CD4-positive, alpha-beta T cell treated with Interleukin-1 beta for 1 hour (primary cell): ENCODE measurements at places on chromosomes 5 and 9.

DNA sequence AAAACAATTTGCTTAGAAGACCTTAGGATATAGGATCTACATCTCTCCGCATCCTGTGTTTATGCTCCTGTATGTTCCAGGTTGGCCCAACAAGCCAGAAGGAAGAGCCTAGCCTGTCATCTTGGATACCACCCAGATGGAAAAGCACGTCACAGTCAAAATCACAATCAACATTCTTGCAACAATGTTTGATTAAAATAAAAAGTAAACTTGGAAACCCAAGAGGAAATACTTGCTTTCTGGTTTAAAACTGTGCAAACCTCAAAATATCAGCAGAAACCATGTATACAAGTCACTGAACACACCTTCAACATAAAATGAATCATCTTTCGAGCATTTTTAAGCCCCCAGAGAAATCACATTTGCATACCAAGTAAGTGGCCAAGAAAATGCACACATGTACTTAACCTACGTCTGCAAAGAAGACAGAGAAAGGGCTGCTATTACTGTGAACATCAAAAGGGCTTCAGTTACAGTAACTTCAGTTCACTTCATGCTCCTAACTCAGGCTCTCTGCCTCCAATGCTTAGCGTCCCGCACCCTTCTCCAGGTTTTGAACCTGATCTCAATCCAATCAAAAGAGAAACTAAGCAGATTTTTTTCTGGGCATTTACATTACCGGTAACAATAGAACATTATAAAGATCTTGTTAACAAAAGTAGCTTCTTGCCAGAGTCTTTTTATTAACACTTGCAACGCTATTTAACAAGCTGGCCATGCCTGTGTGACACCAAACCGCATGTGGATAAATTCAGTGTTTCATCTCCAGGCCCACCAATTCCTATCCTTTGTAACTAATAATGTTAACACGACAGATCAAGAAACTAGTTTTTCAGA lies 1.3 kb downstream of the ENC1 start:
- no peak for DNase-seq

DNA sequence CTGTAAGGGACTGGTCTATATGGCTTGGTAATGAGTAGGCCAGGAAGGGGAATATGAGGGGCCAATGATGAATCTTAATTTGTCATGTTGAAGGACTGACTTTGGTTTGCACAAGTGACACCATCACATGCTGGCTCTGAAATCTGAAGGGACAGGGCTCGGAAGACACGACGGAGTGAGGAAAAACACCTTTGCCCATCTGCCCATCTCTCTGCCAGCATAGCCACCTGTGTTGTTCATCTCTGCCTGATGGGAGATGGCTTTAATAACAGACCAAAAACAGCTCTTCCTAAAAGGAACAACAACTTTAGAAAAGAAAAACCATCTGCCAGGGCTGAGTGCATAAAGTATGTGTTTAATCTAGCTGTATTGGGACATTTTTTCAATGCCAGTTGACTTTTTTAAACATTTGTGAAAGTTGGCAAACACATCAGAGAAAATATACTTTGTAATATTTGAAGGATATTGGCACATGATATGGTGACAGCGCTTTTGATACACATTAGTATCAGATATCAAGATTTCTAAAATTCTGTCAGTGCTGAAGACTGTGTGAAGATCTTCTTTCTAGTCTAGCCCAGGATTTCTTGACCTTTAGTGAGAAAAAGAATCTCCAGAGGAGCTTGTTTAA lies 27.1 kb downstream of the ABLIM3 start:
- DNase-seq = no peak

- no peak for DNase-seq
Observed at GRCh38 chr5:5155617-5156016, 15.5 kb downstream of the ADAMTS16 start.

DNA sequence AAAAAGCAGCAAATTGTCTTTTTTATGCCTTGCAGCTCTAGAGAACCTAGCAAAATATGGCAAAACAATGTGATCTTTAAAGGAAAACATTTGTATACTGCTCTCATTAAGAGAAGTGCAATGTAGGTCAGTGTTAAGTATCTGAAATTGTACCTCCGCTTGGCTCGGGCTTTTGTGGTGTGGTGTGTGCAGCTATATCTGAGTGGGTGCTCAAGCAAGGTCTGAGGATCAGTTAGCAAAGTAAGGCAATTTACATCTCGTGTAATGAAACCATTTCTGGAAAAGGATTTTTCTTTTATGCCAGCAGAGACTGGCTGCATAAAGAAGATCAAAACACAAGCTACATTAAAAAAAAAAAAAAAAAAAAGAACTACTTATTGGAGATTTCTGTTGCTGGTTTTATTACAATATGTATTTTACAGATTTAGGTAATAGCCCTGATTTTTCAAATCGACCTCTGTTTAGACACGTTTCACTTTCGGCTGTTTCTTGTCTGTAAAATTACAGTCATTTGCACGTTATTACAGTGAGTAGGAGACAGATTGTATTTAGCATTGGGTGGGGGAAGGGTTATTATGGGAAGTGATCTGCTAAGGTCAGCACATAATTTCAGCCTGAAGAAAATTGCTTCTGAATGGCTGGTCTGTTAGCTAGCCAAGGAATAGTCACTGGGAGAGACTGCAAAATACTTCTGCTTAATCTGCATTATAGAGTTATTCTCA lies 7.9 kb upstream of the ZNF608 start:
- DNase-seq = no peak

DNA sequence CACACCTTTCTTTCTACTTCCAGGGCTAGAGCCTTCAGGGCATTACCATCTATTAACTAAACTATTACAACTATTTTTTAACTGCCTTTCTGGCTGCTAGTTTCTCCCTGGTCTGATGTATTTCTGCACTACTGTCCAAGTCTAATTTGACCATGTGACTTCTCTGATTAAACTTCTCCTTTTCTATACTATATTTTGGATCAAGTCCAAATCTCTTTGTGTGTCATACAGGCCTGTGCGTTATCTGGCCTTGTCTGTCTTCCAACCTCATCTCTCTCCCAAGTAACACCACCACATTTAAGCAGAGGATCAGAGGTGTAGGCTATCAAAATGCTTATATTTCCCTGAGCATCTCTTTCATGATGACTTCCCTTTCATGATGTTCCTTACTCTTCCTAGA lies 47.2 kb upstream of the OR13F1 start:
- DNase-seq = no peak

- DNase-seq = no peak
Observed at GRCh38 chr9:124349267-124349666, 66.0 kb downstream of the PSMB7 start.

DNA sequence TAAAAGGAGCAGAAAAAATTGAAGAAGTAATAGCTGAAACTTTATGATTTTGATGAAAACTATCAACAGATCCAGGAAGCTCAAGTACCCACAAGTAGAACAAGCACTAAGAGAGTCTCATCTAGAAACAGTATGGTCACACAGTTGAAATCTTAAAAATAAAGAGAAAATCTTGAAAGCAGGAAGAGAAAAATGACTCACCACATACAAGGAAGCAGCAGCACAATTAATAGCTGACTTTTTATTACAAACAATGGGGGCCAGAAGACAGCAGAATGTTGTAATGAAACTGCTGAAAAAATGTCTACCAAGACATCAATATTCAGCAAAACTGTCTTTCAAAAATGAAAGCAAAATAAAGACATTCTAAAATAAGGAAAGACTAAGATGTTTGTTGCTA lies 1108.3 kb upstream of the DMAC1 start:
- DNase-seq = no peak

DNA sequence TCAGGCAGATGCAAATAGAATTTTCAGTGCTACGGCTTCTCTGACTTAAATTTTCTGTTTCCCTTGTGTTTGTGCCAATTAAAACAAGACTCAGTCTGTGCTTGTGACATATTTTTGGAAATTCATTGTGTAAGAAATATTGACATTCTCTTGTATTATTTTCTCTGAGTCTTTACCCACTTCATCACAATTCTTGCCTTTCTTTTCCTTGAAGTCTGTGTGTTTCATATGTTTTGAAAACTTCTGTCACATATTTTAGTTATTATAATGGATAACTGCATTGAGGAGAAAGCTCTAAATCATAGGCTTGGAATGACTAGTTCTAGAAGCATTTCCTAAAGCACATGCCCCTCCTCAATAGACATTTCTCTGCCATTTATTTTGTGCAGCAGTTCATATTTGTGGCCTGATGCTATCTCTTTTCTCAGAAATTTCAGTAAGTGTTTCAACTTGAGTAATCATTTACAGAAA lies 206.6 kb downstream of the PALM2AKAP2 start:
- no peak for DNase-seq

DNA sequence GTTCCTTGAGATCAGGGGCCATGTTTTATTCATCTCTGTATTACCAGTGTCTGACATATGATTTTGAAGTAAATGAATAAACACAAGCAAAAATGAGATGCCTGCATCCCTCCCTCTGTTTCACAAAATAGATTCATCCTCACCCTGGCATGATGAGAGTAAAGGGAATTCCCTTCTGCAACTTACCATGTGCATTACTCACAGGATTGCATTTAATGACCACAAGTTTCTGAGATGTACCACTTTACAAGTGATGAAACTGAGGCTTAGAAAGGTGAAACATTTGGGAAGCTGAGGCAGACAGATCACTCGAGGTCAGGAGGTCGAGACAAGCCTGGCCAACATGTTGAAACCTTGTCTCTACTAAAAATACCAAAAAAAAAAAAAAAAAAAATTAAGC lies 74.2 kb upstream of the TNFSF8 start:
- DNase-seq = no peak

GRCh38 chr9:92971121-92971520 lies 23.8 kb downstream of the FGD3 start:
- DNase-seq = no peak

- DNase-seq = no peak
Observed at GRCh38 chr5:112059579-112060135, 302.7 kb upstream of the NREP start.

DNA sequence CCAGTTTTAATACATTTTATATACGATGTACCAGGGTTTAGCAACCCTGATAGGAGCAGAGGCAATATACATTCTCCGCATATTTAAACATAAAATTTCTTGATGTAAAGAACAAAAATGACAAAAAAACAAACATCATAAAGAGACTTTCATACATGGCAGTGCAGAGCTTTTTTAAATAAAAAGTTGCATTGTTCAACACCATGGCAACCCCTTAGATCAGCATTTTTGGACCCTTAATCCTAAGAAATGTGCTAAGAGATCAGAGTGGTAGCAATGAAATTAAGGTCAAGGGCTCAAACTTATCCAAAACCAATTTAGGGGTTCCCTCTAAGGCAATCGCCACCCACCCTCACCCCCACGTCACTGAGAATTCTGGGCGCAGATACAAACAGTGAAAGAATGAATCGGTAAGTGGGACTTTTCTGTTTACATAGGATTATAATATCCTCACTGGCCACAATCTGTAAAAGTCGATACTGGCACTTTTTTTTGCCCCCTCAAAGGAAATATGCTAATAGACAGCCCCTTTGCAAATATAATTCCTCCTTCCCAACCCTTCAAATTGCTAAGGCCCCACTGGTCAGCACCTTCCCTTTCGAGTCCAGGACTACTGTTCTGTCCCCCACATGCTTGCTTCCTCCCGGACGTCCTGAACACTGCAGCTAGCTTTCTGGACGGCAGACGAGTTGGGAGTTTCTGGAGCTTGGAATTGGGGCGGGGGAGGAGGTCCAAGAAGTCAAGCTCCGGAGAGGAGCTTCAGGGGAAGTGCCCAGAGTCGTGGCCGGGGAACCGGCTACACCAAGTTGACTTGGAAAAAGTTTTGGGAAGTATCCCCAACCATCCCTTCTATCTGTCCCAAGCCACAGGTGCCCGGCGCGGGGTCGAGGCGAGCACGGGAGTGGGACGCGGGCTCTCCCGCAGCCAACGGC lies 2.2 kb downstream of the GAS1 start:
- DNase-seq = no peak

- no peak for DNase-seq
Observed at GRCh38 chr5:167821151-167821550, 470.3 kb upstream of the WWC1 start.

- DNase-seq = no peak
Observed at GRCh38 chr9:126171641-126172040, 155.0 kb upstream of the MVB12B start.

DNA sequence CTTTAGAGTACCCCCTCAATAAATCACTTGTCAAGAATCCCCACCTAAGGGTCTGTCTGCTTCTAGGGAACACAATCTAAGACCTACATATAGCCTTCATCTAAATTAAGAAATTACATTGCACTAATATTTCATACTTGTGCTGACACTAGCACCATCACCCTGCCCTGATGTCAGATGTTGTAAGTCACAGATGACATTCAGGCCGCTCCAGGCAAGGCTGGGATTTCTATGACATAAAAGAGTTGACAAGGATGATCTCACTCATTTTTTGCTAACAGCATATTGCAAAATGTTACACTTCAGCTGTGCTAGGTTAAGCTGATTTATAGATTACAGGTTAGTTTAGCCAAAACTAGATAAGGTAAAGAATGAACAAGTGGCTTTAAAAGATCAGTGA lies 372.5 kb upstream of the GRIA1 start:
- no peak for DNase-seq

GRCh38 chr9:135144581-135145170 lies 57.2 kb downstream of the OLFM1 start:
- no peak for DNase-seq

- DNase-seq = peak; percentile 52
Observed at GRCh38 chr9:131733541-131734061, 6.3 kb downstream of the RAPGEF1 start.

DNA sequence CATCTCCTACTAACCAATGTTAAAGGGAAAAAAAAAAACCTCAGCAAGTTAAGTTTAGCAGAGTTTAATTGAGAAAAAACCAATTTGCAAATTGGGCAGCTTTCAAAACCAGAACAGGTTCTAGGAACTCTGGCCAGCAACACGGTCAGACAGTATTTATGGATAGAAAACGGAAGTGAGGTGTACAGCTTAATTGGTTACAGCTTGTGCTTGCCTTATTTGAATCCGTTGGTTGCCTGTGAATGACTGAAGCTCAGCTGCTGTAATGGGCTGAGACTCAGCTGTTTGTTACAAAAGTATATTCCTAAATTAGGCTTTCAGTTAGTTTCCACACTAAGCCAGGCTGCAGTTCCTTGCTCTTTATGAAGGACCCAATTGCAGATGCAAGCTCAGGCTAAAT lies 217.0 kb downstream of the SREK1 start:
- no peak for DNase-seq

DNA sequence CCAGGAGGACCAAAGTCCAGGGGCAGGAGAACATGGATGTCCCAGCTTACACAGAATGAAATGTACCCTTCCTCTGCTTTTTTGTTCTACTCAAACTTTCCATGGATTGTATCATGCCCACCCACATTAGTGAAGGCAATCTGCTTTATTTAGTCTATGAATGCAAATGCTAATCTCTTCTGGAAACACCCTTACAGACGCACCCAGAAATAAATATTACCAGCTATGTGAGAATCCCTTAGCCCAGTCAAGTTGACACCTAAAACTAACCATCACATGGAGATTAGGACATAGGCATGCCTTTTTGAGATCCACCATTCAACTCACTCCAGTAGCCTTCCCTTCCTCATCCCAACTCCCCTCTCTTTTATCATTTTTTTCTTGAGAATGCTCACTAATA lies 6.1 kb upstream of the SPTLC1 start:
- DNase-seq = no peak

- no peak for DNase-seq
Observed at GRCh38 chr5:104909803-104910202, 1347.2 kb upstream of the NUDT12 start.

GRCh38 chr9:99822109-99822805 lies 572 bp downstream of the NR4A3 start:
- DNase-seq = peak; percentile 68

GRCh38 chr9:13480693-13481092 lies 201.2 kb upstream of the MPDZ start:
- no peak for DNase-seq
